ENCODE measurements at places on chromosomes 5 and 9.

- H3K27ac ChIP-seq, result no peak overlapping the region
- DNase-seq, result no peak
- no peaks in the 10 kb centered on the region for H3K27me3 ChIP-seq
- no peak overlapping the region for H3K4me3 ChIP-seq
- H3K4me1 ChIP-seq, result no peaks in the 10 kb centered on the region
- peaks cover 45% of the 10 kb centered on the region for H3K36me3 ChIP-seq
Observed at GRCh38 chr5:119515192-119515591, 62.9 kb downstream of the HSD17B4 start.

DNA sequence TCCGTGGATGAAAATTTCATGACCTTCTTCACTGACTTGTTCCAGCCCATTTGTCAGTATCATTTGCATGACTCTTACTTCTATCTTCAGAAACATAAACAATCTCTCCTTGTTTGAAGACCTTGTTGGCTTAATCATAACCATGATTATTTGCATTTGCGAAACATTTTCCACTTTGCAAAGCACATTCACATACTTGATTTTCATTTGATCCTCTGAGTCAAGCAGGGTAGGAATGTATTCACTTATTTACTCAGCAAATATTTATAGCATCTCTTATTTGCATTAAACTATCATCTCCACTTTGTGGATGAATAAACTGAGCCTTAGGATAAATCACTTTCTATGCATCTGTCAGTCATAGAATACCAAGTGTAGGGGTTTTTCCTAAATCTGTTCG, 343.0 kb upstream of the SGCD start:
- H3K36me3 ChIP-seq, result no peaks in the 10 kb centered on the region
- H3K27ac ChIP-seq, result no peak overlapping the region
- no peak overlapping the region for H3K4me3 ChIP-seq
- H3K4me1 ChIP-seq, result no peaks in the 10 kb centered on the region

DNA sequence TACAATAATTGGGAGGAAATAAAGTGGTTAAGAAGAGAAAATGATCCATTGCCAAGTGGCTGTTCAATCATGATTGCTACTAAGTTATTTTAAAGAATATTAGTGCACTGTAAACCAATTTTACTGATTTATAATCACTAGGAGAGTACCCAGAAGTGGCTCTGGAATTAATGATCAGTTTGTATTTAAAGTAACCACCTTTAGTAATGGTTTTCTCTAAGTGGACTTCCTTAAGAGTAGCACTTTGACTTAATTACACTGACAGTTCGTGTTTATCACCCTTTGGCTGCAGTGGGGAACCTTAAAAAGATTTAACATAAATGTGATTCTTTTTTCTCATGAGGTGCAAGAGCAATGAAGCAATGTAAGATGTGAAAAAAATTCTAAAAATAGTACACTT, 310.8 kb downstream of the CDH12 start:
- H3K27me3 ChIP-seq, result no peaks in the 10 kb centered on the region
- no peaks in the 10 kb centered on the region for H3K4me1 ChIP-seq
- no peak for DNase-seq

GRCh38 chr5:114726131-114726530, 364.3 kb downstream of the KCNN2 start:
- H3K4me1 ChIP-seq, result no peaks in the 10 kb centered on the region
- no peak for DNase-seq
- no peaks in the 10 kb centered on the region for H3K36me3 ChIP-seq
- no peak overlapping the region for H3K27ac ChIP-seq

DNA sequence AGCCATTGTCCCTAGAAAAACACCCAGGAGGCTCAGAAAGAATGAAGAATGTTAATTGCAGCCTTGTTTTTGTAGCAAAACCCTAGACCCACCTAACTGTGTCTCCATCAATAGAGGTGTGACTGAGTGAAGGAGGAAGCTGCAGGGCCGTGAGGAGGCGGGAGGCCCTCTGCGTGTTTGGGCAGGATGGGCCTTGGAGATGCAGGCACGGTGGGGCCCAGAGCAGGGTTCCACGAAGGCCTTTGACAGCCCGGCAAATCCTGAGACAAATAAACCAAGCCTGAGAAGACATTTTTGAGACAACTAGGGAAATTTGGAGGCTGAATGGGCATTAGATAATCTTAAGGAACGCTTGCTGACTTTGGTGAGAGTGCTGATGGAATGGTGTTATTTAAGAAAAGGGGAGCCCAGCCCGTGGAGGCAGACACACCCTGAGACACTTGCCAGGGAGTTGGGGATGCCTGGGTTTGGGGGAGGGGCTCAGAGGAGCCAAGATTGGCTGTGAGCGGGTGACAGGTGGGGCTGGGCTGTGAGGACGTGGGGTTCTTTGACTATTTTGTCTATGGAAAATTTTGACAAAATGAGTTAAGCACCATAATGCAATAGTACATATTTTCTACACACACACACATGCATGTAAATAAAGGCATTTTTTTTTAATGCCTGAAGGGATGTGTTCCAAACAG, 48.8 kb downstream of the BARX1 start:
- H3K27ac ChIP-seq, result no peak overlapping the region
- H3K4me3 ChIP-seq, result no peak overlapping the region
- no peaks in the 10 kb centered on the region for H3K36me3 ChIP-seq
- H3K4me1 ChIP-seq, result no peaks in the 10 kb centered on the region

- H3K27me3 ChIP-seq, result no peaks in the 10 kb centered on the region
- DNase-seq, result no peak
- H3K4me3 ChIP-seq, result peak within 1 kb of the TSS; percentile 58
- peak within 1 kb of the TSS; percentile 91 for H3K27ac ChIP-seq
- H3K4me1 ChIP-seq, result peaks cover 29% of the 10 kb centered on the region
Observed at GRCh38 chr5:43602461-43603343, at the start of gene NNT. Gene NNT (plus strand): TSS chr5:43603180. CDS start chr5:43609196, 6,016 bp downstream.

GRCh38 chr5:25850581-25850980, 1187.8 kb downstream of the CDH9 start:
- no peaks in the 10 kb centered on the region for H3K36me3 ChIP-seq
- H3K4me3 ChIP-seq, result no peak overlapping the region
- H3K27me3 ChIP-seq, result no peaks in the 10 kb centered on the region
- no peaks in the 10 kb centered on the region for H3K4me1 ChIP-seq
- DNase-seq, result no peak
- H3K27ac ChIP-seq, result no peak overlapping the region

- H3K36me3 ChIP-seq, result no peaks in the 10 kb centered on the region
- H3K4me1 ChIP-seq, result no peaks in the 10 kb centered on the region
- no peak for DNase-seq
- no peak overlapping the region for H3K27ac ChIP-seq
- H3K4me3 ChIP-seq, result no peak overlapping the region
Observed at GRCh38 chr5:141760193-141760592, 78.2 kb upstream of the ARAP3 start.

DNA sequence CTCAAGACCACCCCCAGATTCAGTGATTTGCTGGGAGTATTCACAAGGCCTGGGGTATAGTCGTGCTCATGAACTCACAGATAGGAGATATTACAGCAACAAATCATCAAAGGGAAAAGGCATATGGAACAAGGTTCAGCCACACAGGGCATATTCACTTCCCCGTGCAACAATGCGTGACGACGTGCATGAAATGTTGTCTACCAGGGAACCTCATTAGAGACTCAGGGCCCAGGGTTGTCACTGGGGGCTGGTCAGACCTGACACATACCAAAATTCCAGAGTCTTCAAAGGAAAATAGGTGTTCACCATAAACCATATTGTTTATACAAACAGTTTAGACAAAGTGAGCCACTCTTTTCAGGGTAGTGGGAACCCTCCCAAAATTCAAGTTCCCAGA, 212.4 kb downstream of the RFK start:
- no peaks in the 10 kb centered on the region for H3K4me1 ChIP-seq
- H3K27ac ChIP-seq, result no peak overlapping the region
- no peak overlapping the region for H3K4me3 ChIP-seq
- no peaks in the 10 kb centered on the region for H3K36me3 ChIP-seq
- no peak for DNase-seq
- H3K27me3 ChIP-seq, result no peaks in the 10 kb centered on the region

DNA sequence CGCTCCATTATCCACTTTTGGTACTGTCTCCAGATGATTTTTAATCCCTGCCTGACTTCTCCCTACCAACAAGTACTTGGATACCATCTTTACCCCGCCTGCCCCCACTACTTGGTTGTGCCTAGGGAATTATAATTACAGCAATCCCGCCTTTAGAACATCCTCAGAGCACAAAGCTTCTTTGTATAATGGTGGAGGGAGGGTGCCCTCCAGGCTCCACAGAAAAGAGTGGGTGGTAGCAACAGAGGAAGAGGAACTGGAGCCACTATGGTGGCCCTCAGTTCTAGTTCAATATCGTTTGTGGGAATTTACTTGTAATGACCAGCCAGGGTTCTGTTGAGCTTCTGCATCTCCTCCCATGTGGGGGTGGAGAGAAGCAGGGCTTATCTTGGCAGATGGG, 79.0 kb upstream of the RNF38 start:
- H3K27ac ChIP-seq, result no peak overlapping the region
- H3K36me3 ChIP-seq, result no peaks in the 10 kb centered on the region
- no peaks in the 10 kb centered on the region for H3K27me3 ChIP-seq
- no peak for DNase-seq

DNA sequence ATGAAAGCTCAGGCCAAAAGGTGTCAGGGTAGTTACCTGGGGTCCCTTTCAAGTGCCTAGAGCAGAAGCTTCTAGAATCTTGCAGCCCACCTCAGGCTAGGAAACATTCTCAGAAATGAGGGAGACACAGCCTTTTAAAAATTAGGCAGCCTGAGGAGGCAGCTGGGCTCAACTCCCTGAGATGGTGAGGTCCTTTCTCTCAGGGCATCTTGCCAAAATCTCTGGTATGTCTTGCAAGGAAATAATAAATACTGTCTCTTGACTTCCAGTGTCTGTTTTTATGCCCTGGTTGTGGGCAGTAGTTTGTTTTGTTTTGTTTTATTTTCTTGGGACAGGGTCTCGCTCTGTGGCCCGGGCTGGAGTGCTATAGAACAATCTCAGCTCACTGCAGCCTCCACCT, 100.9 kb upstream of the APC start:
- H3K27me3 ChIP-seq, result no peaks in the 10 kb centered on the region
- peaks cover 21% of the 10 kb centered on the region for H3K4me1 ChIP-seq
- H3K27ac ChIP-seq, result no peak overlapping the region

DNA sequence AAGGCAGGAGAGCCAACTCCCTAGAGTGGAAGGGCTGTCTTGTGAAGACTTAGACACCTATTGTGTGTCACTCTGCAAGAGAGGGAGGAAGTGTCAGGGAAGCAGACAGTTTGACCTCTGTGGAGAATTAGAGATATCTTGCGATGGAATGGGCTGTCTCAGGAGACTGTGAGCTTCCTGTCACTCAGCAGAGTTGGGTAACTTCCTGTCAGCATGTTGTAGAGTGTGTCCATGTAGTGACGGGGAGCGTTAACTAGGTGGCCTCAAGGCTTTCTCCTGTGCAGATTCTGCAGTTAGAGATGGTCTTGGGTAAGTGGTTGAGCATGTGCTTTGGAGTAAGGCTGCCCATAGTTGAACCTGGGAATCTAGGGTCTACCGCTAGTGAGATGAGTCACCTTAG, 136.5 kb downstream of the KIF4B start:
- H3K27me3 ChIP-seq, result no peaks in the 10 kb centered on the region
- DNase-seq, result no peak

- DNase-seq, result no peak
- H3K27me3 ChIP-seq, result no peaks in the 10 kb centered on the region
- no peak overlapping the region for H3K4me3 ChIP-seq
- H3K36me3 ChIP-seq, result peaks cover 8% of the 10 kb centered on the region
- no peaks in the 10 kb centered on the region for H3K4me1 ChIP-seq
Observed at GRCh38 chr9:94199776-94200175, 59.3 kb upstream of the ZNF169 start.

DNA sequence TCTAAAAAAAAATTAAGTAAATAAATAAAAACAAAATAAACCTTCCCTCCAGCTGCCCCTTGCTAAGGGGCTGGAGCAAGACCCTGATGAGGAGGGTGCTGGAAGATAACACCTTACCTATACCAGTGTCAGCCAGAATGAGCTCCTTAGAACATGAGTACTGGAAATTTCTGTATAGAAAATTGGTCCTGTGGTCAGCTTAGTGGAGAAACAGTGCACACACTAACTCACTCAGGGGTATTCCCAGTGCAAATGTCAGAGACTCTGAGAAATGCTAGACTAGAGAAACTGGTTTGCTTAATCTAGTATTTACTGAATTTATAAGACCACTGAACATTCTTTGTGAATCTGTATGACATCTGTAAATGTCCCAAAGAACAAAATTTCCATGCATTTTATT, 62.1 kb upstream of the CTXN3 start:
- H3K27ac ChIP-seq, result no peak overlapping the region
- no peaks in the 10 kb centered on the region for H3K27me3 ChIP-seq
- H3K4me1 ChIP-seq, result no peaks in the 10 kb centered on the region
- DNase-seq, result no peak
- H3K36me3 ChIP-seq, result no peaks in the 10 kb centered on the region

DNA sequence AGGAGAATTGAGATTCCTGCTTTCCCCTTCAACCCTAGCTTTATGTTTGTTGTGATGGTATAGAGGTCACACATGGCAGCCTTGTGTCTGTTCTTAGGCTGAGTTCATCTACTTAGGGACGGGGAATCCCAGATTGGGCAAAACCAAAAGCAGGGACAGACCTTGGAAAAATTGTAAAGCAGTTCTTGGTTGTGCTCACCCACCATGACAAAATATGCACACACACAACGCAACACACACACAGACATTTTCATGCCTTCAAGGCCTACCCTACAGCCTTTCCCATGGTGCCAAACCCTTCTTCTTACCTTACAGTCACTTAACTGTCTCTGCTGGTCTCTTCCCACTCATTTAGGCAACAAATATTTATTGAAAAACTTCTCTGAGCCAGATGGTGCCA, 14.8 kb downstream of the PCDHGC5 start:
- H3K36me3 ChIP-seq, result peaks cover 17% of the 10 kb centered on the region
- peaks cover 23% of the 10 kb centered on the region for H3K4me1 ChIP-seq
- no peaks in the 10 kb centered on the region for H3K27me3 ChIP-seq
- DNase-seq, result no peak
- no peak overlapping the region for H3K27ac ChIP-seq

GRCh38 chr5:68922172-68922987, 171.4 kb upstream of the SLC30A5 start:
- no peak overlapping the region for H3K27ac ChIP-seq
- no peaks in the 10 kb centered on the region for H3K27me3 ChIP-seq

DNA sequence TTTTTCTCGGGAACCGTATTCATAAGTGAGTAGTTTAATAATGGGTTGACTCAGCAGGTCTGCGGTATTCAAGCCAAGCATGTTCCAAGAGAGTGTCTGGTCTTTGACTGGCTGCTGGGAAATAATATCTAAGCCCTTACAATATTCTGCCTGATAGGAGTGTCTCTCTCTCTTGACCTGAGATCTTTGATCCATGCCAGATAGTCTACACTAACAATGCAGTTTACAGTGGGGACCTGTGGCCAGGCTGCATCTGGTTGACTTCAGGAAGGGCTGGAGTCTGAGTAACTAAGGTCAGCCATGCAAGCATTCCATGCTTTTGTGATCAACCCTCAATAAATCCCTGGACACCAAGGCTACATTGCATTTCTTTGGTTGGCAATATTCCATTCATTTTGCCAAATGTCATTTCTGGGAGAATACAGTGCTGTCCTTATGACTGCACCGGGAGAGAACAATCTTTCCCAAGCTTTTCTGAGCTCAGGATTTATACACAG, 195.5 kb downstream of the SEMA5A start:
- no peak for DNase-seq
- no peaks in the 10 kb centered on the region for H3K36me3 ChIP-seq
- no peaks in the 10 kb centered on the region for H3K27me3 ChIP-seq

- H3K4me3 ChIP-seq, result no peak overlapping the region
- H3K27ac ChIP-seq, result no peak overlapping the region
- H3K4me1 ChIP-seq, result no peaks in the 10 kb centered on the region
Observed at GRCh38 chr9:15635752-15636151, 82.9 kb downstream of the CCDC171 start.

All from vagina (tissue), 2 donors.